Occipital lobe (tissue), 3 donors: ENCODE measurements at places on chromosomes 4 and X. TPM values are rescaled to one million over a fixed set of nuclear protein-coding genes. Genes with fewer than 3 reads are reported as not detected.

Gene MAGEH1
- 115 TPM for total RNA-seq

Gene ARFIP1
- total RNA-seq: 46.8 TPM

Gene RNF175
- total RNA-seq: 26.7 TPM

Gene CACNA1F
- total RNA-seq: not detected

Gene XPNPEP2
- total RNA-seq: 0.31 TPM

Gene CT47B1
- not detected for total RNA-seq

Gene FSTL5
- total RNA-seq: 60.8 TPM

Gene PCDH18
- total RNA-seq: 26.0 TPM

Gene SPANXC
- not detected for total RNA-seq

Gene BCOR
- 26.0 TPM for total RNA-seq

Gene CCDC110
- total RNA-seq: 1.7 TPM

Gene MAGEA2
- not detected for total RNA-seq

Gene MTHFD2L
- total RNA-seq: 48.0 TPM

Gene NAP1L2
- total RNA-seq: 33.4 TPM

Gene KLB
- not detected for total RNA-seq

Gene AMELX
- not detected for total RNA-seq

Gene EFHC2
- 1.9 TPM for total RNA-seq

Gene SLC4A4
- 15.6 TPM for total RNA-seq

Gene CSAG3
- not detected for total RNA-seq

Gene NIPAL1
- total RNA-seq: 0.94 TPM

Gene MRFAP1L1
- 90.8 TPM for total RNA-seq

Gene PAGE2
- not detected for total RNA-seq

Gene PRR32
- total RNA-seq: not detected

Gene SMIM31
- total RNA-seq: not detected

Gene DCAF8L2
- not detected for total RNA-seq

Gene CCNA2
- 8.0 TPM for total RNA-seq

Gene TLR10
- 2.5 TPM for total RNA-seq

Gene TLR1
- total RNA-seq: 10.5 TPM

Gene NXF3
- total RNA-seq: not detected

Gene HTRA3
- total RNA-seq: 1.2 TPM

Gene FAM184B
- 3.6 TPM for total RNA-seq

Gene NR3C2
- 10.9 TPM for total RNA-seq

Gene ANTXR2
- total RNA-seq: 20.1 TPM

Gene EDA2R
- 0.62 TPM for total RNA-seq

Gene CDS1
- total RNA-seq: 9.4 TPM

Gene C4orf51
- not detected for total RNA-seq

Gene AMMECR1
- 6.4 TPM for total RNA-seq

Gene CA5B
- 7.0 TPM for total RNA-seq

Gene MAOB
- 1.6 TPM for total RNA-seq

Gene HSFX4
- total RNA-seq: not detected

Gene PNCK
- total RNA-seq: 27.5 TPM

Gene TRIM61
- 2.5 TPM for total RNA-seq

Gene RS1
- total RNA-seq: 0.16 TPM

Gene FGFR3
- 14.7 TPM for total RNA-seq

Gene PGRMC1
- 151 TPM for total RNA-seq

Gene GPRIN3
- 31.2 TPM for total RNA-seq

Gene PCDH10
- total RNA-seq: 43.8 TPM

Gene PPEF2
- not detected for total RNA-seq

Gene EFNB1
- 22.3 TPM for total RNA-seq

Gene SLC25A31
- 0.16 TPM for total RNA-seq

Gene CXCL3
- 1.2 TPM for total RNA-seq

Gene CFAP99
- not detected for total RNA-seq

Gene HTN3
- total RNA-seq: not detected

Gene DUX4
- not detected for total RNA-seq
